ENCODE measurements at places on chromosomes 4 and X. TPM values are rescaled to one million over a fixed set of nuclear protein-coding genes. Genes with fewer than 3 reads are reported as not detected.

DNA sequence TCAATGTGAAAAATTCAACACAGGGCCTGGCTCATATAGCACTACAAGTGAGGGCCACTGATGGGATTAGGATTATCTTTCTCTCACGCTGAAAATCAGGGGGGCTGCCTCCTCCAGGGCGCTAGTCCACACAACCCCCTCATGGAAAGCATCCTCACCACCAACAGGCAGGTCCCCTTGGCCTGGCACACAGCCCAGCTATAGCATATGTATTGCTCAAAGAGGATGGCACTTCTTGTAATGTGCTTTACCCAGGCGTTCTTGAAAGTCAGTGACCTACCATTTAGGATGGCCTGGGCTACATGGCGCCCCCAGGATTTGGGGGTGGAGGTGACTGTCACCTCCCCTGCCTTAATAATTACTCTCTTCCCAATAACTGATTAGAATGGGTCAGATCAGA lies 71.0 kb upstream of the LSM6 start:
- no peak for DNase-seq

DNA sequence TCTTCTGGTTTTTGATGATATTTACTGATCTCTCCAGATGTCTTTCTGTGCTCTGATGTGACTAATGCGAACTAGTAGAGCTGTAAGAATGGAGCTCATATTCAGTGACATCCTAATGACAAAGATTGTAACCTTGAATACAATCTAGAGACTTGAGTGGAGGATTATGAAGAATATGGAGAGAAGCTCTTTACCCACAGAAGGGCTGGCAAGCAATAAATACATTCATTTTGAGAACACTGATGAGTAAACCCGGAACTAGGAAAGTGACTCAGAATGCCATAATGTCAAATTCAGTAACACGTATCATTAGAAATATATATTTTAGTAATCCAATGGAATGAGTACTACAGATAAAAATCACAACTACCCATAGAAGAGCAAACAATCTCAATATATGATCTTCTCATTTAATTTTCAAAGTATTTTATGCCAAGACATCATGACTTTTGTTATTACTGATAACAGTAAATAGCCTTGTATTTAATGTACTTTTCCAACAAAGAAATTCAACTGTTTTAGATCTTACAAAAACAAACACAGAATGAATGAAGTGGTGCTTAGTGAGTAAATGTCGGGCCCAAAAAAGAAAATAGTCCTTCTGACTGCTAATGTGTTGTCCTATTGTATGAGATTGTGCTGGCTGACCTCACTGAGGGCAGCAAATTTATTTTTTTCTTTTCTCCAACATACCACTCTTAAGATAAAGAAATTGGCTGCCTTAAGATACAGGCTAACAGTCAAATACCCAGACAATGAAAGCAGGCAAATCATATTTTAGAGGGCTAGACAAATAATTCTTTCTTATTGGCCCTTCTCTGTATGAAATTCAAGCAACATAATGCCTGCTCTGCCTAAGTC lies 49.2 kb upstream of the HDAC8 start:
- no peak for DNase-seq

DNA sequence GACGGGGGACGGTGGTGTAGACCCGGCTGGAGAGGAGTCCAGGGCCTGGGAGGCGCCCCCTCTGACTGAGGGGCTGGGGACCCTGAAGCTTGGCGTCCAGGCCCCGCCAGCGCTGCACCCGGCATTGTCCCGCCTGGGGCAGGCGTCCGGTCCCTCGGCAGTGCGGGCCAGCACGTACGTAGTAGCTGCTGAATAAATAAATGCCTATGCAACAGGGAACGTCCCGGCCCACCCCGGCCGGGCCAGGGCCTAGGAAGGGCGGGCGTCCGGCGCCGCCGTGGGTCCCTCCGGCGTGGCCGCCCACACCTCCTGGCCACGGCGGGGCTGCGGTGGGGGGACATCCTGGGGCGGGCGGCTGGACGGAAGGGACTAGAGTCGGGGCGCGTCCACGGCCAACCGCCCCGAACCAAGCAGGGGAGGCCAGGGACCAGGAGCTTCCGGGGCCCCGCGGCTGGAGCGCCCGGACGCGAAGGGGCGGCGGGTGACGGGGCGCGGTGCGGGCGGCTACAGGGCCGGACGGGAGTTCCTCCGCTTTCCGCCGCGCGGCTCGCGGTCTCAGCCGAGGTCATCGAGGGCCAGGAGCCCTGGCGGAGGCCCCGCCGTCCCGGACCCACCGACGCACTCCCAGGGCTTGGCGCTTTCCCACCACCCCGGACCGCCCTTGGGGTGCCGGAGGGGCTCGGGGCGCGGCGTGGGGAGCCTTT lies 886 bp upstream of the WWC2 start:
- DNase-seq = peak; percentile 71

DNA sequence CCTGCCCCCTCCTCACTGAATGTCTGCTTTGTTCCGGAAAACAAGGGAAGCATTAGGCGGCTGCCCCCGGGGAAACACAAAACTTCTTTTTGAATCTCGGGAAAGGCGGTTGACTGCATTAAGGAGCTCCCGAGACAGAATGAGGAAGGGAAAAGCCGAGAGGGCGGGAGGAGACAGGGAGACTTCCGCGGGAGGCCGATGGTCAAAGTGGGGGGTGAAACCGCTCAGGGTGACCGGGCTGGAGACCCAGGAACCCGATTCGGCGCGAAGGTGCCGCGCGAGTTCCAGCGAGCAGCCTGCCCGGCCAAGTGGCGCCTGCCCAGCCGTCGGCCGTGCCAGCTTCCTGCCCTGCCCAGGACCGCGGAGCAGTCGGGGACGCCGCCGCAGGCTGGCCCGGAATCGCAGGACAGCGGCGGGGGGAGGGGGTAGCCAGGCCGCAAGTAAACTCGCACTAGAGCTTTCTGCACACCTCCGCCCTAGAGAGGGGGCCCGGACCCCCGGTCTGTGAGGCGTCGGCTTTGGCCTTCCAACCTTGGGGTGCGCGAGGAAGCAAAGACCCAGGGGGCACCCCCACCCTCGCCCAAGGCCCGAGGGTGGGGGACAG lies 55.1 kb upstream of the BCOR start:
- no peak for DNase-seq

GRCh38 chrX:12292996-12293765 lies 154.9 kb downstream of the FRMPD4 start:
- DNase-seq = no peak

DNA sequence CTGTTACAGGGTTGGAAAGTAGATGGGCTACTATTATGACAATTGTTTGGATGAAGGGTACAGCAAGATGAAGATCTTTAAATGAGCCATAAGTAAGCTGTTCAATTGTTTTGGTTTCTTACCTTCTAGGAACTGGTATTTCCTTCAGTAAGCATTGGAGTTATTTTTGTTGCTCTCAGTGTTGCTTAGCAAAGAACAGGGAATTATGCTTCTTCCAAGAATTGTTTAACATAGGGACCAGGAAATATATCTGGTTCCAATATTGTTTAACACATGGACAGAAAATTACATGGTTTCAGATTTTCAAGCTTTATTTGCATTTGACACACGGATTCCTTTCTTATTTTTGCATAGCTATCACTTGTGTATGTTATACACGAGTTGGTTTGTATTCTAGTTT lies 1999.0 kb downstream of the ARAP2 start:
- no peak for DNase-seq

GRCh38 chr4:16192631-16193518 lies 33.4 kb downstream of the TAPT1 start:
- DNase-seq = no peak

- DNase-seq = no peak
These were observed 13.4 kb upstream of the CHRNA9 start for GRCh38 chr4:40321574-40322275.

GRCh38 chr4:151098979-151099228 lies 524 bp upstream of the RPS3A start:
- DNase-seq = no peak

- no peak for DNase-seq
These were observed 3.2 kb downstream of the THAP9 start for GRCh38 chr4:82903737-82904136.

- DNase-seq = no peak
These were observed 8.1 kb upstream of the HPF1 start for GRCh38 chr4:169765835-169766234.

- no peak for DNase-seq
These were observed 10.0 kb upstream of the OPHN1 start for GRCh38 chrX:68443155-68443868.

- DNase-seq = no peak
These were observed 11.3 kb downstream of the SMIM14 start for GRCh38 chr4:39627413-39627812.

GRCh38 chrX:24553011-24553410 lies 87.9 kb downstream of the PDK3 start:
- no peak for DNase-seq

GRCh38 chr4:74057588-74057987 lies 19.1 kb upstream of the CXCL3 start:
- DNase-seq = no peak

GRCh38 chr4:80360084-80360483 lies 24.6 kb downstream of the CFAP299 start:
- DNase-seq = no peak

- DNase-seq = no peak
These were observed 695.2 kb downstream of the GRXCR1 start for GRCh38 chr4:43587758-43588157.

DNA sequence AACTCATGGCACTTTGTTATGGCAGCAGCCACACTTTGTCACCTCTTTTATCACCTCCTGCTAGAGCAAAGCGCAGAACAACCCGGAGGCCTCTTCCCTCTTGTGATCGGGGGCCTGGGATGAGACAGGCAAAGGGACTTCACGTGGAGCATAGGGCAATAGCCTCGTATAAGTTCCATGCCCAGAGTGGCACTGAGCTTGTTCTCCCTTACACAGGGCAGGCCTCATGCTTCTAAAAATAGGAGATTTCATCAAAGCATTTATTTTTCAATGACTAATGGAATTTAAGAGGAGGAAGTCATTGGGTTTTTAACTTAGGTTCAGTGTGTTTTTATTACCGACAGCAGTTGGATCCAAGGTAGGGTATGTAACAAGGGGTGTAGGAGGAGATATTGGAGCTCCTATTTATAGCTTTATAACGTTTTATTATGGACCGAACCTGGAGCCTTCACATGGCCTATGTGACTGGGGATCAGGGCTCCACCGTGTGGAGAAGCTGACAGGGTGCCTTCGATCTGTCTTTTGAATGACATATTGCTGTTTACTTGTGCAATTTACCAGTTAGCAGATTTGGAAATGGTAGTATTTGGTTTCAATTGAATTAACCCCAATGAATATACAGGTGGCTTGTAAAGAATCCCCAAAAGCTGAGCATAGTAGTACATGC lies 93.8 kb downstream of the SLC2A9 start:
- no peak for DNase-seq

GRCh38 chr4:105106426-105106825 lies 40.2 kb upstream of the TET2 start:
- DNase-seq = no peak

GRCh38 chr4:157447195-157447594 lies 226.7 kb downstream of the GRIA2 start:
- no peak for DNase-seq

GRCh38 chr4:7280926-7281690 lies 88.8 kb downstream of the SORCS2 start:
- DNase-seq = no peak

The TBX22 gene
- total RNA-seq = not detected

The TMEM144 gene
- total RNA-seq = 7.1 TPM

The FAM184B gene
- total RNA-seq = not detected

The IRS4 gene
- total RNA-seq = not detected

The HERC3 gene
- total RNA-seq = 27.4 TPM

The RAI2 gene
- 29.6 TPM for total RNA-seq

The GAGE12J gene
- total RNA-seq = not detected

The EMCN gene
- total RNA-seq = 66.4 TPM
